ENCODE measurements at places on chromosomes 5 and 9. TPM values are rescaled to one million over a fixed set of nuclear protein-coding genes. Genes with fewer than 3 reads are reported as not detected.

GRCh38 chr5:159206818-159207217, 2.5 kb downstream of the RNF145 start:
- no peak for DNase-seq

DNA sequence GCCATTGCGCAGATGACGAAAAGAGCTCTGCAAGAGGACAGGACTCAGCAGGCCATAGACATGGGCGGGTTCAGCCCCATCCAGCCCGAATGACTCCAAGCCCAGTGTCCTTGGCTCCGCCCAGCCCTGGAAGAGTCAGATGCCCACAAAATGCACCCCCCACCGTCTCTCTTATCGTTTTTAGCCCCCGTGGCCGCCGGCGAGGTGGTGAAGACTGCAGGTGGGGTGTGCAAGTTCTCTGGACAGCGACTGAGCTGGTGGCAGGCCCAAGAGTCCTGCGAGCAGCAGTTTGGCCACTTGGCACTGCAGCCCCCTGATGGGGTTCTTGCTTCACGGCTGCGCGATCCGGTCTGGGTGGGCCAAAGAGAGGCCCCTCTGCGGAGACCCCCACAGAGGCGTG, 2.1 kb downstream of the ADGRD2 start:
- no peak for DNase-seq

DNA sequence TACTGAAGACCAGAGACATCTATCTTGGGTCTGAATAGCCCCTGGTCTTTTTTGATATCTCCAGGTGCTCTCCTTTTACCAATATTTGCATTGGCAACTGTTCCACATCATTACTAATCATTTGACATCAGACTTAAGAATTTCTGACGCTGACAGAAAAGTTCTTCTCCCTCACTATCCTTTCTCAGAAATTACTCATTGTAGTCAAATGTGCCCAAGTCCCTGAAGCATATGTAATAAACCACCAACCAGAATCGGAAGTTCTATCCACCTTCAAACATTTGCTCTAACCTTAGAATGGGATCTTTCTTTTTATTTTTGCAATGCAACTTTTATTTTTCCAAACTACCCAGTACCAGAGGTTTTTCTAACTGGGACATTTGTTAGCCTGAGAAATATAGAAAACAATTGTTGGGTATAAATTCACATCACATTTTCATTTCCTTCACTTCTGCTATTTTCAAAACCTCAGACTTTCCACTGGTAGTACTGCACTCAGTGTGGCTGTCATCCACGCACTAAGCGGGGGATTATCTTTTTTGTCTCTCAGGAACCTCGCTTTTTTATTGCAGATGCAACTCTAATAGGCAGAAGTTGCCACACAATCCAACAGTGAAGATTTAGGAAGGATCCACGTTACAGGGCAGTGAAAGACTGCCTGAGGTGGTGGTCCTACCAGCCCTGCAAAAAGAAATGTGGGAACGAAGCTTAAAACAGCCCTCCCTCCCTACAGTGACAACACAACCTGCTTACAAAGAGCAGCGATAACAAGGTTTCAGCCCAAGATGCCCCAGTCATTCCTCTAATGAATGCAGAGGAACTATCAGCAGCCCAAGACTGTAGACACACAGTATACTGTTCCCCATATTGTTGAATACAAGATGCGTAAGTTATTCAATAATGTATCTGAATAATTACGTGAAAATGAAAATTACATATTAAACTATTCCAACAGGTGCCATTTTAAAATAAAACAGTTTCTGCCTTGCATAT, 201.2 kb downstream of the EBF1 start:
- DNase-seq, result no peak

DNA sequence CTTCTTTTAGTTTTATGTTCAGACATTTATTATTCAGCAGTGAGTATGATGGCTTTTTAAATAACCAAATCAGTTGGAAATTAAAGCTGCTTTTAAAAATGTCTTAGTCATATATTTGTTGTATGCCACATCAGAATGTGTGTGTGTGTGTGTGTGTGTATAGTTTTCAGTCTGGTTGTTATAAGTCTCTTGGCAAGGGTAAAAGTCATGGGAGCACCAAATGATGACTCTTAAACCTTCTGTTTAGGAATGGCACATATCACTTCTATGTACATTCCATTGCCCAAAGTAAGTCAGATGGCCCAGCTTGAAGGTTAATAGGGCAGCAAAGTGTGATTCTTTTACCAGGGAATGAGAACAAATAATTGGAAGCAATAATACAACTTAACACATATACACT, 135.9 kb downstream of the RNF180 start:
- peak; percentile 47 for DNase-seq

Gene HCN1
- polyA plus RNA-seq, result not detected

Gene SNCB
- polyA plus RNA-seq, result 1.8 TPM

GRCh38 chr9:95095641-95096355, 221.7 kb downstream of the FANCC start:
- DNase-seq, result no peak

DNA sequence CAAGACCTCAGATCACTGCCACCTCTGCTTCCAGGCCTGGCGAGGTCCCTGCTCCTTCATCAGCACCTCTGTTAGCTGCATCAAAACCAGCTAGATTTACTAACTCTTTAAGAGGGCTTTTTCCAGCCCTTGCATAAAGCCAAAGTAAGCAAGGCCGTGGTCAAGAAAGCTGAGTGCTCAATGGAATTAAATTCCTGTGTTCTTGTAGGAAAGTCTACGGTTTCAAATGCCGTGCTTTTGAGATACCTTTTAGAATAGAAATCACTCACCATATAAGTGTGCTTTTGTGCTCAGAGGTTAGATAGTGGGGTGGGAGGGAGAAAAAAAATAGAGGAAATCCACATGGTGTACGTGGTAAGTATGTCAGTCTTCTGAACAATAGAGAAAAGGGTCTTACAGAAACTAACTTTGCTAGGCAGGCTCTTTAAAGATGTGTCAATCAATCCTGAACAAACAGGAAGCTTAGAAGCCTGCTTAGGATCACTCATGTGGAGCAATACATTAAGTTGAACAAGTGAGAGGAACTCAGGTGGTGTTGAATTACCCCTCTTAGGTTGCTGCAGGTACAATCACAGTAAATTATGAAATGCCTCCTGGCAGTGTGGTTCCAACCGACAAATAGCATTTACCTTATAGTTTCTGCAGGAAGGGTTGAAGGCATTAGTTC, 79.7 kb downstream of the SEMA6A start:
- no peak for DNase-seq

GRCh38 chr5:68745448-68745847, 348.4 kb upstream of the SLC30A5 start:
- DNase-seq, result no peak

- no peak for DNase-seq
Measured at GRCh38 chr5:67921004-67921601, 294.5 kb upstream of the PIK3R1 start.

Gene LRRC14B
- polyA plus RNA-seq, result not detected

DNA sequence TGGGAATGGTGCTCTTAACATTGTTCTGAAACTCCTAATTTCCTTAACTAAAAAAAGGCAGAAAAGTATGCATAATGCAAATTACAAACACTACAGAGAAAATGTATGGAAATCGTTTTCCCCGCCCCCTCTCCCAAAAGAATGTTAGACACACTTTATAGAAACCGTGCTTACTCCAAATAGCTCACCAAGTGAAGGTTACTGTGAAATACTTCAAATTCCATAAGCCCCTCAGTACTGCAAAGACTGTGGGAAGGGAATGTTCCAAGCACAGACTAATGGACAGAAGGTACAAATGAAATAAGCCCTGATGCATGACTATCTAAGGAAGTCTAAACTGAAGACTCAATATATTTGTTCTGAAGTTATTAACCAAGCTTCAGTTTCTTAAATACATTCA, 12.5 kb downstream of the MAPKAP1 start:
- no peak for DNase-seq

Gene RANBP3L
- polyA plus RNA-seq, result not detected

DNA sequence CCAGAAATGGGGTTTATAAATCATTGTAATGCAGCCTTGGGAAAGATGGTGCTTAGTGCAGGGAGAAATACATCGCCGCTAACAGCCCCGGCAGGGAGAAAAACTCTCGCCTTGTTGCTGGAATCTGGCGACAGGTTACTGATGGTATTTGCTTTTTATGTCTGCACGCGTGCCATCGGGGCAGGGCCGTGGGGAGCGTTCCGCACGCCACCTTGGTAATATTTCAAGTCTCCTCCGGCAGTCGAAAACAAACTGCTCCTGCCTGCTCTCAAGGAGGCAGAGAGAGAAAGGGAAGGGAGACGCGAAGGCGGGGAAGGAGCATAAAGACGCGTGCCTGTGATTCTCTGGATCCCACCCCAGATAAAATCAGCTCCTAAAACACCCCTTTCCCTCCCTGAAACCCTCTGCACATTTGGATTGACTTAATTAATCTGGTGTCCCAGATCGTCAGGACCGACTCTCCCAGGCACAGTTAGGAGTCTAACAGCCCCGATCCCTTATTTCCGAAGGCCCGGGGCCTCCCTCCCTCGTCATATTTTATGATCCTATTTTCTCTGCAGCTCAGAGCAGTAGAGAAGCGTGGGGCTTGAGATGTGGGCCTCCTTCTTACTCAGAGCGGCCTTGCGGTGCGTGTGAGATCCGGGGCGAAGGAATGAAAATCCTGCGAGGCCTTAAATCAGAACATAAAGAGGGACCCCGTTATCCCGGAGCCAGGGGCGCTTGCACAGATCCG, 47.7 kb downstream of the CFAP77 start:
- DNase-seq, result no peak

DNA sequence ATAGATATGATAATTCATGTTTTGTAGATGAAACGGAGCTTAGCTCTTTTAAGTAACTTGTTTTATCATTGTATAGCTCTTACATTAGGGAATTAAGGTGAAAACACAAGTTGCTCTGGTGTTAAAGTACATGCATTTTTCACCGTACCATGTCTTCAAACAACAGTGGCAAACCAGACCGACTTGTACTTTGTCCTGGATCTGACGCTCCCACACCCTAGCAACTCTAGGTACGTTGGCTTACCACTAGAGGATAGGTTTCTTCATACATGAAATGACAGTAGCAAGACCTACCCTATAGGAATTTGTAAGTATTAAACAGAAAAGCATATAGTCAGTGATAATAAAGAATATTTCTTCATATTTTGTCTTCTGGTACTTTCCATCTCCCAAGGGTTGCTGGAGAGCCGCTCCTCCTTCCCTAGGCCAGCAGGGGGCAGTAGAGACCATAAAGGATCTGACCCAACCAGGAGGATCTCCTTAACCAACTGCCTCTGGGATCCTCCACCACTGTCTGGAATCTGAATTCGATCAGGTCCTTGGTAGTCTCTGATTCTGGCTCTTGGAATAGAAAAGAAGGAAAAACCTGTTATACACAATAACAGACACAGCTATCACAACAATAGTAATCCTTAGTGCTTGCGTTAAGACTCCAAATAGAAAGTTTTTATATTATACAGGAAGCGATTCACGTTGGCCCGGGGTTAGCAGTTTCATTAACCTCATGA, 136.7 kb downstream of the CAVIN4 start:
- peak; percentile 22 for DNase-seq

Gene CA9
- polyA plus RNA-seq, result 0.15 TPM

Gene FAM221B
- not detected for polyA plus RNA-seq

Gene BTNL8
- polyA plus RNA-seq, result not detected

Measured in foreskin keratinocyte (primary cell).